ENCODE measurements at places on chromosomes 6 and 20.

DNA sequence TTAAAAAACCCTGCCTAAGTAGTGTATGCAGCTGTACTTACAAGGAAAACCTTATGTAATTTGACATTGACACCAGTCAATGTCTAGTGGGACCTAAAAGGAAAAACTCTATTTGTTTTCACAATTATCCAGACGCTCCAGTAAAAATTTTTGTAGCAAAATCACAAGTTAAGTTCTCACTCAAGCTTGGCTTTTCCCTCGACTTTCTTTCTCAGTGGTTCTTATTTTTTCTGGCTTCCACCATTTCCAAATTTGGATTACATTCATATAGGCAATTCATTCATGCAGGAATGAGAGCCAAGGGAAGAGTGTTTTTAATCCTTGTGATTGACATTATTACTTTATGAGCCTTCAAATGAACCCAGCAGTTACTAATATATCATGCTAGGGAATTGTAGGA is 66.0 kb upstream of the ADGRG6 start:
- no peaks in the 10 kb centered on the region for H3K36me3 ChIP-seq
- H3K4me1 ChIP-seq = no peaks in the 10 kb centered on the region
- H3K27ac ChIP-seq = no peak overlapping the region
- no peak overlapping the region for H3K4me3 ChIP-seq
- no peak for DNase-seq

DNA sequence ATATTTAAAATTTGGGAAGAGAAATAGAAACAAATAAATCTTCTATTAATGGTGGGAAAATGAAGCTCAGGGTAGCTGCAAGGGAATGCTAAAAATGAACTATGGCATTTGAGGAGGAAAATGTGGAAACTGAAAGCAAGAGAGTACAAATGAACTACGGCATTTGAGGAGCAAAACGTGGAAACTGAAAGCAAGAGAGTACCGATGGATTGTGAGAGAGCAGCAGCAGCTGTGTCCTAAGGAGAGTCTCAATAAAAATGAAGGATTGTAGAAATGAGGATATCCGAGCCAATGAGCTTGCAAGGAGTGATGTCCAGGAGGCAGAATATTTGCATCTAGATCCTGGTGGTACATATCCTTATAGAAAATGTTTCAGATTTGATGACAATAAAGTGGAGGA is 547.1 kb upstream of the ZNF337 start:
- no peaks in the 10 kb centered on the region for H3K36me3 ChIP-seq
- no peak for DNase-seq
- no peaks in the 10 kb centered on the region for H3K27me3 ChIP-seq
- no peaks in the 10 kb centered on the region for H3K4me1 ChIP-seq

- peak overlapping the region; percentile 29 for H3K27ac ChIP-seq
- H3K27me3 ChIP-seq = no peaks in the 10 kb centered on the region
- peak; percentile 94 for DNase-seq
These were observed 64.5 kb downstream of the EYA2 start for GRCh38 chr20:46959081-46959692.

- H3K36me3 ChIP-seq = no peaks in the 10 kb centered on the region
- no peak overlapping the region for H3K4me3 ChIP-seq
These were observed 49.3 kb upstream of the IER3 start for GRCh38 chr6:30793521-30794194.

- H3K4me3 ChIP-seq = no peak overlapping the region
- H3K27me3 ChIP-seq = no peaks in the 10 kb centered on the region
- H3K36me3 ChIP-seq = no peaks in the 10 kb centered on the region
- peak; percentile 82 for DNase-seq
- H3K4me1 ChIP-seq = no peaks in the 10 kb centered on the region
These were observed 268.8 kb downstream of the ARID1B start for GRCh38 chr6:157045831-157046454.

GRCh38 chr6:25788305-25788922 is 33.9 kb downstream of the SLC17A4 start:
- DNase-seq = peak; percentile 10
- H3K4me3 ChIP-seq = no peak overlapping the region
- no peaks in the 10 kb centered on the region for H3K27me3 ChIP-seq
- no peaks in the 10 kb centered on the region for H3K4me1 ChIP-seq
- H3K27ac ChIP-seq = no peak overlapping the region

DNA sequence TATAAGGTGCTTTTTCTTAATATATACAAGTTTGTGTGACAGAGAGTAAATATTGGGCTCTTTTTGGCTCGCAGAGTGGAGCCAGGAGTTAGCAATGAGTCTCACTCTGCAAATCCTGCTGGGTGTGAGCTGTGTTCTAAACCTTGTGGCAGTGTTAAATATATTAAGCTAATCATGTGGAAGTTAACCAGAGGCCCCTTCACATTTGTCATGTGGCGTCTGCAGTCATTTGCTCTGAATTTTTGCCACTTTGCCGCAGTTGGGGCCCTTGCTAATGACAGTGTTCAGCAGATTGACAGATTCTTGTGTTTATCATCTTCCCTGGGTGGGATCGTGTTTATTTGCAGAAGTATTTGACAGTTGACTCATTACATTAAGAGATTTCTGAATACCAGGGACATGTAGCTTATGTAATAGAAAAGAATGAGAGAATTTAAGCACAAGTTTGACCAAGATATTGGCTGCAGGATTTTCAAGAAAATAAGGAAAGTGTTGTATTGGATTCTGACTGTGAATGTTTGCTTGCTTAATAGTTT is 37.9 kb downstream of the SPATA2 start:
- DNase-seq = no peak
- H3K27me3 ChIP-seq = no peaks in the 10 kb centered on the region
- no peak overlapping the region for H3K4me3 ChIP-seq
- no peaks in the 10 kb centered on the region for H3K4me1 ChIP-seq

GRCh38 chr6:112203577-112204349 is 50.6 kb downstream of the LAMA4 start:
- H3K27me3 ChIP-seq = no peaks in the 10 kb centered on the region
- peak; percentile 90 for DNase-seq
- H3K36me3 ChIP-seq = peaks cover 13% of the 10 kb centered on the region
- H3K27ac ChIP-seq = peak overlapping the region; percentile 87

GRCh38 chr6:4607793-4608192 is 168.4 kb upstream of the CDYL start:
- H3K4me1 ChIP-seq = peaks cover 10% of the 10 kb centered on the region
- no peaks in the 10 kb centered on the region for H3K27me3 ChIP-seq
- no peaks in the 10 kb centered on the region for H3K36me3 ChIP-seq
- no peak for DNase-seq
- H3K4me3 ChIP-seq = no peak overlapping the region
- no peak overlapping the region for H3K27ac ChIP-seq
